Activated gamma-delta T cell treated with anti-CD3 and anti-CD28 coated beads, Interleukin-2, amount 50 U/mL, for 16 hours (primary cell): ENCODE measurements at places on chromosomes 12 and 14.

DNA sequence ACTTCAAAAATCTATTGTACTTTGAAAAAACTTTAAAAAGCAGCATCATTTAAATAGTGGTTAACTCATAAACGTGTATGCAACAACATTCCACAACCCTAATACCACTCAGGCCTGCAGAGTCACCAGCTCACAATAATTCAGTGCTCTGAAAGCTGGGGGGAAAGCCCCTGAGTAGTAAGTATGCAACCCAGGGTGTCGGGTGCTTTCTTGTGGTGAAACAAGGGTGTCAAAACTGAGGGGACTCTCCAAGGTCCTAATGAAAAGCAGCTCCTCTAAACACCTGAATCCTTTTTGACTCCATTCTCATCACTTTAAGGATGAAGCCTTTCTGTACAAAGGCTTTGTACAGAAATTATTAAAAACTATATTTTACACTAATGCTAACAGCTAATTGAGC, 33.7 kb downstream of the FGFR1OP2 start:
- DNase-seq, result peak; percentile 56

DNA sequence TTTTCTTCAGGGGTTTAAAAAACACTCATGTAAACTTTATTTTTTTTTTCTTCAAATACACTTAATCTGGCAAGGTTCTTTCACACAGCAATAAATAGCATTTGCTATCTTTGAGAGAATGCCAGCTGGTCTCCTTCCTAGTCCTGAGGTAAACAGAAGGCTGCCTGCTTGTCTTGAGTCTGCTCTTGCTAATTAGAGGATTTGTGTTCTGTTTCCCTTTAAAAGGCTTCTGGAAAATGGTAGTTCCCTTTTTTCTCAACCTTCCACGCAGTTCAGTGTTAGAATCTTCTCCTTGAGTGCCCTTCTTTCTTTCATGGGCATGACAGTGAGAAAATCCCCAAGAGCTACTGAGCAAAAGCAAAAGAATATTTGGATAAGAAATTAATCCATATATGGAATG, 92.3 kb upstream of the DCN start:
- no peak for DNase-seq

GRCh38 chr12:52740584-52740983, 36.6 kb downstream of the KRT76 start:
- DNase-seq, result no peak

- no peak for DNase-seq
Observed at GRCh38 chr14:60956632-60957031, 24.2 kb downstream of the TRMT5 start.

DNA sequence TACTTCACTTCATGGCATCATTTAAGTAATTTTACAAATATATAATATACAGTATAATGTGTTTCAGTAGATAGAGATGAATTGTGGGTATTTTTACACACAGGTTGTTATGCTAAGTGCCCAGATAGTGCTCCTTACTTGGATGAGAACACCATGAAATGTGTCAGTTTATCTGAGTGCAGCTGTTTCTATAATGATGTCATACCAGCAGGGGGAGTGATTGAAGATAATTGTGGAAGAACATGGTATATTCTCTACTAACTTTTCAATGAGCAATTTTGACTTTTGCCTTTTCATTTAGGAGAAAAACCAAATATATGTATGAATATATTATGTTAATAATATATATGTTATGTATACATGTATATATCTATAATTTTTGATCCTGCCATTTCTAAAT, 221.6 kb downstream of the LRRK2 start:
- DNase-seq, result no peak

GRCh38 chr14:22802860-22803686, 12.2 kb downstream of the SLC7A7 start:
- DNase-seq, result no peak

- no peak for DNase-seq
Observed at GRCh38 chr12:66187036-66187435, 2.0 kb upstream of the IRAK3 start.

DNA sequence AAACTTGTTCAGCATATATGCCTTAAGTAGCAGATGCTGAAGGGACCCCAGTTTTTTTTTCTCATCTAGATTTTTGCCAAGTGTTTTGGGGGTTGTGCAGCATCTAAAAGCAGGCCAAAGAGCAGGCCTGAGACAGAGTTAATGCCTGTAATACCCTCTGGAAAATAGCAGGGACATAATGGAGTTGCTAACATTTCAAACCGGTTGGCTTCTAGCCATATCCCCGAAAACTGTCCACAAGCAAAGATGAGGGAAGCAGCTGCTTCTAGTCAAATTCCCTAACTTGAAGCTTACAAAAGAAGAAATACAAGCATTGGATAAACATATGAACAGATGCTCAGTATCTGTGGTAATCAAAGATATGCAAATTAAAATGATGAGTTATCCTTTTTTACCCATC, 52.1 kb upstream of the AEBP2 start:
- no peak for DNase-seq

- DNase-seq, result no peak
Observed at GRCh38 chr14:101808894-101809670, 47.6 kb downstream of the PPP2R5C start.

GRCh38 chr12:89539426-89540223, 13.8 kb upstream of the POC1B start:
- no peak for DNase-seq

GRCh38 chr14:89444044-89444443, 27.0 kb upstream of the FOXN3 start:
- DNase-seq, result no peak

- DNase-seq, result no peak
Observed at GRCh38 chr12:85036234-85036707, at the start of the genes LRRIQ1 and TSPAN19. Gene LRRIQ1, plus strand, starts transcription at chr12:85036351. Its CDS starts 1,826 bp downstream, at chr12:85038177. Gene TSPAN19, minus strand, starts transcription at chr12:85036277. Its CDS starts 6,331 bp downstream, at chr12:85029946.

DNA sequence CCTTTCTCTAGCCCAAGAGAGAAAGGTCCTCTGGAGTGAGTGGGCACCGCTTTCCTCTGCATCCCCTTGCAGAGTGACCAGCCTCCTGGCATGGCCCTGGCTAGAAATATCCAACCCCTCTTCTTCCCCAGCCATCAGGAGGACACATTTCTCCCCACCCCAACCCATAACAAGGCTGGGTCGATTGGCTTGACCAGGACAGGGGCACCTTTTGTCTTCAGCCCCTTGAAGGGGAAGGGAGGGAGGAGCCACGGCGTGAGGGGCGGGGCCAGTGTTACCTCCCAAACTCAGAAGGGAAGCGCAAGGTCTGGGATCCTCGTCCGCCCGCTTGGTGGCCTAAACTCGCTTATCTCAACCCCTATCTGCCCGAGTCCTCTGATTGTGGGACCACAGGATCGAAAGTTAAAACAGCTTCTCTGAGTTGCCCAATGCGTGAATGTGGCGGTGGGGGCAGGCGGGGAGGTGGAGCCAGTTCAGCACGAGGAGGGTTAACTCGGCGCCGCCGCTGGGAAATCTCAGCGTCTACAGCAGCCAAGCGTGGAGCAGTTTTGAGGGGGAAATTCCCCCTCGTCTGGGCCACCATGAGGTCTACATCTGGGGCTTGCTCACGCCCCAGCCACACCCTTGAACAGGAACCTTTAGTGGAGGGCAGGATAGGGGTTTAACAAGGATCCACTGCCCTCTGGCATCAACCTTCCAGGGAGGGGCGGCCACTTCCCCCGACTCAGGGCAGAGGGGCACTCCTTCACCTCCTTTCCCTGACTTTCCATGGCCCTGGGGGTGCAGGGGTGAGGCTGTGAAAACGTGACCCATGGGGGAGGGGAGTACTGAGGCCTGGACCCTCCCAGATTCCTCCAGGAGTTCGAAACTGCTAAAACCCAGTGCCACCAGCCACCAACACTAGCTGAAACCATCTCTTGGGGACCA, 795 bp downstream of the STAT6 start:
- DNase-seq, result peak; percentile 51

- DNase-seq, result no peak
Observed at GRCh38 chr14:77495334-77495733, 3.3 kb downstream of the ISM2 start.

DNA sequence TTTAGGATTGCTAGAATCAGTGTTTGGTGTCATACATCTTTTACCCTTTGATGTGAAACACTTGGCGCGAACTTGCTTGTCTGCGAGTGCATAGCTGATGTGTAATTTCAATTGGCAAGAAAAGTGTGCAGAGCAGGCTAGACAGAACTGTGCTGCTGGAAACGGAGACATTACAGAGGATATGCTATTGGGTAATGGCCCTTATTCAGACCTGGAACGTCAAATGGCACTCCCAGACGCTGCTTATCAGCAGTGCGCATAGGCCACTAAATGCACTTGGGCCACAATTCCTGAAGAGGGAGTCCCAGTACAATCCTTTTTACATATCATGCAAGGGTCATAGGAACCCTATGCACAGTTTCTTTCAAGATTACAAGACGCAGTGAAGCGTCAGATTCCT, 15.7 kb upstream of the SLC10A1 start:
- no peak for DNase-seq

DNA sequence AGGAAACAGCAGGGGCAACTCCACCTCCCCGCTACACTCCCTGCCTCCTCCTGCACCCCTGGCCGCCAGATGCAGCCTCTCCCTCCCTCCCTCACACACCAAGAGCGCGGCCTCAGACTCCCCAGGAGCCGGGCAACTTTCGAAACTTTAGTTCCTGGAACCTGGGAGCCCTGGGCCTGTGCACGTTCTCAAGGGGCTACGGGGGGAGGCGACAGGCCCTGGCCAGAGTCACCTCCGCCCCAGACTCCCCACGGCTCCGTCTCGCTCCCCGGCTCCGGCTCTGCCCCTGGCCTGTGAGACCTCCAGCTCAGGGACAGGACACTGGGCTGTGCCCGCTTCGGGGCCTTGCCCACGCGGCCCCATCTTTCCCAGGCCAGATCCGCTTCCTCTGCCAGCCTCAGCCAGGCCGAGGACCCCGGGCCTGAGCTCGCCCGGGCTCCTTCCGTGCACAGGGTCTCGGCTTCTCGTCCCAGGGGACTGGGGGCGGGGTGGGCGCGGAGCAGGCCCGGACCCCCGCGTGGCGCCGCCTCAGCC, 5.5 kb downstream of the AMN start:
- no peak for DNase-seq

DNA sequence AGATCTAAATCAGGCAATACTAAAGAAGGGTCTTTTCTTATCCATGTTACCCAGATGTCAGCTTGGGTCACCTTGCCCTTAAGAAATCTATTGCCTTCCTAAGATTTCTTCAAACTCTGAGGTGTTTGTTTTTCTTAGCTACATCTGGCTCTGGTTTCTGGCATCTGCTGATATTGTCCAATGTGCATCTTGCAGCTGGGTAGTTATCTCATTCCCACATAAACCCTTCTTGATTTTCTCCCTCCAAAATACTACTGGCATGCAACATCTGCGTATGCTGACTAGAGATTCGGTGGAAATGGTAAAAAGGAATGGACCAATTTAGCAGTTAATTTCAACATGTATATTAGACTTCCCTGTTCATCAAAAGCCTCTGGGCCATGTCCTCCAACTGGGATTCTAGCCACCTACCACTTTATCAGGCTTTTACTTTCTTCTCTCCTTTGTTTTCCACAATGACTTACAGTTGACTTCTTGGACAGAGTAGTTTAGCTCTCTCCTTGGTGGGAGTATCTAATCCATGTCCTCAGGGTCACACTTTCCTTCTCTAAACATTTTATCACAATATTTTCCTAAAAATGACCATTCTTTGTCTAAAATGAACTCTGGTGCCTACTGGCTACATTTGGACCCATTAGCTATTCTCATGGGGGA, 324.8 kb upstream of the FAR2 start:
- DNase-seq, result no peak

DNA sequence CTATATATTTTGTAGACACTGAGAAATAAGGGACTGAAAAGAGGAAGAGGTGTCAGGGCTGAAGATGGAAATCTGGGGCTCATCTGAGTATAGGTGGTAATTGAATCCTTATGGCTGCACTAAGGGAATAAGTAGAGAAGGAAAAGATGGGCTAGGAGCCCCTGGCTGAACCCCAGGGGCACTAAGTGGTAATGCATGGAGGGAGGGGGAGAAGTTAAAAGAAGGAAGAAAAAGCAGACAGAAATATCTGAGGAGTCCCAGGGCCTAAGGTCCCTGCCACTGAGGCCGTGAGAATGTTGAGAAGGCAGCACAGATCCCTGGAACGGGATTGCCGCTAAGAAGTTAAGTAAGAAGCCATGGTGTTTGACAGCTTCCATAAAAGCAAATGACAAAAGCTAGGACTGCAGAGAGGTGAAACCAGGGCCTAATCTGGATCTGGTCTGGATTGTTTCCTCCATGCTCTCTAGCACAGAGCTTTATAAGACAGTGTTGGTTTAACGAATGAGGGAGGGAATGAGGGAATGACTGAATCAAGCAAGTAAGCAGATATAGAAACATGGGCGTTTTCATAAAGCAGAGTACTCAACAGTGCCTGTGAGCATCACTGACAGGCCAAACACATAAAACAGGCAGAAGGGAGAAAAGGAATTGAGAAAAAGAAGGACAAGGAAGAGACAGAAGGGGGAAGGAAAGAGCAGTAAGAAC, 92.9 kb downstream of the HMGA2 start:
- DNase-seq, result no peak

GRCh38 chr12:25829192-25829591, 129.3 kb upstream of the RASSF8 start:
- DNase-seq, result no peak

GRCh38 chr14:75306927-75307699, 28.5 kb downstream of the FOS start:
- DNase-seq, result no peak

DNA sequence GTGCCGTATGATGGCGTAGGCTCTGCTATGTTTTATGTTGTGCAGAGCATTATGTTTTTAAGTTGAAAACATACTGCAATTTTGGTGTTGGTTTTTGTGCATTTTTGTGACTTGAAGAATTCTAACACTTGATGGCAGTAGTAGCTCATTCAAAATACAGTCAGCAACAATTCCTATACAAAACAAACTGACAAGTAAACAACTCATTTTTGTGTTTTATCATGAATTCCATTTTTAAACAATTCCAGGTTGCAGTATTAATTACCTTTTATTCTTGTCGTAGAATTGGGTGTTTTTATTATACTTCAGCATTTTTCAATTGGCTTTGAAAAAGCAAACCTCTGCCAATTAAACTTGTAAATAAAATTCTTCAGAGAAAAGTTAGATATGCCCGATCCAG, 4.1 kb upstream of the CCER1 start:
- DNase-seq, result no peak

DNA sequence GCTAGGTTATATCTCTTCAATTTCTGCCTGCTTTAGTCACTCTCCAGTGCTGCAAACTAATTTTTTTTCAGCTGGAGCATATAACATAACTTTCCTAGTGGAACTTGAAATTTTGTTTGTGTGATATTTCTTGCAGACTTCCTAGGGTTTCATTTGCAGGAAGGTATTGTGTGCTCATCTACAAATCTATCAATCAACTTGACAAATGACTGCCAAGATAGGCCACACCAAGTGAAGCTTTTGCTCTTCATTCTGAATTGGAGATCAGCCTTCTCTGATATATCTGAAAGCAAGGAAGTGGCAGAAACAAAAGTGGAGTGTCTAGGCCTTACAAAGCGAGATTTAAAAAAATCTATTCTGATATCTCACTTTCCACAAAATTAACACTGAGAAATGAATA, 551.1 kb upstream of the LRFN5 start:
- no peak for DNase-seq
